Panc1 (cell line): ENCODE measurements at places on chromosomes 11 and 22.

- H3K4me3 ChIP-seq: no peak overlapping the region
- peaks cover 9% of the 10 kb centered on the region for H3K4me1 ChIP-seq
- H3K27ac ChIP-seq: no peak overlapping the region
- no peaks in the 10 kb centered on the region for H3K27me3 ChIP-seq
- DNase-seq: no peak
- no peaks in the 10 kb centered on the region for H3K36me3 ChIP-seq
These were observed 13.4 kb upstream of the IL17REL start for GRCh38 chr22:50025993-50026392.

GRCh38 chr22:48138855-48139254 lies 1376.4 kb downstream of the TBC1D22A start:
- H3K36me3 ChIP-seq: no peaks in the 10 kb centered on the region
- H3K27ac ChIP-seq: no peak overlapping the region
- H3K4me1 ChIP-seq: no peaks in the 10 kb centered on the region
- DNase-seq: no peak
- H3K27me3 ChIP-seq: no peaks in the 10 kb centered on the region; the same call in 1 of the 2 replicates

GRCh38 chr11:112563808-112564207 lies 303.1 kb upstream of the PLET1 start:
- no peak overlapping the region for H3K27ac ChIP-seq
- H3K36me3 ChIP-seq: no peaks in the 10 kb centered on the region
- DNase-seq: no peak
- peaks cover 9% of the 10 kb centered on the region for H3K27me3 ChIP-seq

GRCh38 chr11:72343006-72343756 lies 91.2 kb downstream of the CLPB start:
- H3K36me3 ChIP-seq: no peaks in the 10 kb centered on the region
- no peak overlapping the region for H3K27ac ChIP-seq
- DNase-seq: no peak
- no peaks in the 10 kb centered on the region for H3K27me3 ChIP-seq
- H3K4me1 ChIP-seq: no peaks in the 10 kb centered on the region
- no peak overlapping the region for H3K4me3 ChIP-seq

GRCh38 chr11:120011836-120012235 lies 126.1 kb downstream of the TRIM29 start:
- no peaks in the 10 kb centered on the region for H3K4me1 ChIP-seq
- no peak overlapping the region for H3K27ac ChIP-seq
- H3K27me3 ChIP-seq: peaks cover 51% of the 10 kb centered on the region
- no peak overlapping the region for H3K4me3 ChIP-seq
- no peaks in the 10 kb centered on the region; the same call in 1 of the 2 replicates for H3K36me3 ChIP-seq
- no peak for DNase-seq

- H3K27ac ChIP-seq: no peak overlapping the region
- H3K36me3 ChIP-seq: no peaks in the 10 kb centered on the region
These were observed 77.9 kb downstream of the CWC15 start for GRCh38 chr11:94895451-94895850.

DNA sequence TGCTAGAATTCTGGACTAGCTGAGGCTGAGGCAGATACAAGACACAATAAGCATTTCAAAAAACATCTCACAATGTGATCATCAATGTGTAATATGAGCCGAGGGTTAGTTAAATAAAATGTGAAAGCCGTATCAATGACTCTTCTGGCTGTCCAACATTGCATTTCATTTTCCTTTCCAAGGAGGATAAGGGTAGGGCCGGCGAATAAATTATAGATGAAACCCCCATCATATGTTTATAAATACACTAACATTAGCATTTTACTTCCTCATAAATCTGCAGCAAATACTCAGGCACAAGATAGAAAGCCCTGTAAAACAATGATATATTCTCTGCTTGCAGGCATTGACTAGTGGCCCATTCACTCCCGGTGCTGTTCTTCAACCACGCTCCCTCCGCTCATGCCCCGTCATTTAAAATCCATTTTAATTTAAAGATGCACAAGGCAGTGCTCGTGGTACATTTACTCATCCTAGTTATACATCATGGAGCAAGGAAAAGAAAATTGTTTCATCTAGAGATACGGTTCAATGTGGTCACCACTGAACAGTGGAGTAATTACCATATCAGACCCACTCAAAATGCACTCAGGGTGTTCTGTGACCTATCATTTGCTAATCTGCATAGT lies 59.9 kb upstream of the RCN1 start:
- H3K27me3 ChIP-seq: peaks cover 28% of the 10 kb centered on the region
- no peak for DNase-seq
- no peak overlapping the region for H3K4me3 ChIP-seq
- H3K27ac ChIP-seq: no peak overlapping the region

DNA sequence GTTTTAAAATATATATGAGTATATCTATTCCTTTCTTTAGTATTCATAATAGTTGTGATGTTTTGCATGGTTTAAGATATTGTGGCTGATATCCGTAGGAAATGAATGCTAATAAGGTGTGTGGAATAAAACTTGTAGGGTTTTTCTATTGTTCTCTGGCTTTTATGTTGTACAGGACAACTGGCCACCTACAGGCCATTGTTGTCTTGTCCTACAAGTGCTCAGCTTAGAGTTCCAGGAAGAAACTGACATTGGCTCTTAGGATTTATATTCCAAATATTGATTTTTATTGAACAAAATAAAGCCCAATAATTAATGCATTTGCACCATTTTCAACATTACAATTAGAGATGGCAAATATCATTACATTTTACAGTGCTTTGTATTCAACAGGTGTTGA lies 512.8 kb upstream of the TENM4 start:
- no peak for DNase-seq
- H3K27ac ChIP-seq: no peak overlapping the region
- no peaks in the 10 kb centered on the region for H3K36me3 ChIP-seq
- no peak overlapping the region for H3K4me3 ChIP-seq

GRCh38 chr22:37818409-37819104 lies 4.6 kb upstream of the GALR3 start:
- no peaks in the 10 kb centered on the region for H3K4me1 ChIP-seq
- no peaks in the 10 kb centered on the region for H3K27me3 ChIP-seq
- H3K36me3 ChIP-seq: no peaks in the 10 kb centered on the region
- DNase-seq: no peak
- no peak overlapping the region for H3K4me3 ChIP-seq
- H3K27ac ChIP-seq: no peak overlapping the region

- H3K4me1 ChIP-seq: peaks cover 10% of the 10 kb centered on the region; the same call in 1 of the 2 replicates
- no peaks in the 10 kb centered on the region for H3K36me3 ChIP-seq
- H3K27ac ChIP-seq: peak overlapping the region; percentile 6; the same call in 1 of the 2 replicates
- no peak for DNase-seq
- no peaks in the 10 kb centered on the region for H3K27me3 ChIP-seq
- H3K4me3 ChIP-seq: no peak overlapping the region
These were observed 152.9 kb downstream of the SNX19 start for GRCh38 chr11:130763087-130763980.

DNA sequence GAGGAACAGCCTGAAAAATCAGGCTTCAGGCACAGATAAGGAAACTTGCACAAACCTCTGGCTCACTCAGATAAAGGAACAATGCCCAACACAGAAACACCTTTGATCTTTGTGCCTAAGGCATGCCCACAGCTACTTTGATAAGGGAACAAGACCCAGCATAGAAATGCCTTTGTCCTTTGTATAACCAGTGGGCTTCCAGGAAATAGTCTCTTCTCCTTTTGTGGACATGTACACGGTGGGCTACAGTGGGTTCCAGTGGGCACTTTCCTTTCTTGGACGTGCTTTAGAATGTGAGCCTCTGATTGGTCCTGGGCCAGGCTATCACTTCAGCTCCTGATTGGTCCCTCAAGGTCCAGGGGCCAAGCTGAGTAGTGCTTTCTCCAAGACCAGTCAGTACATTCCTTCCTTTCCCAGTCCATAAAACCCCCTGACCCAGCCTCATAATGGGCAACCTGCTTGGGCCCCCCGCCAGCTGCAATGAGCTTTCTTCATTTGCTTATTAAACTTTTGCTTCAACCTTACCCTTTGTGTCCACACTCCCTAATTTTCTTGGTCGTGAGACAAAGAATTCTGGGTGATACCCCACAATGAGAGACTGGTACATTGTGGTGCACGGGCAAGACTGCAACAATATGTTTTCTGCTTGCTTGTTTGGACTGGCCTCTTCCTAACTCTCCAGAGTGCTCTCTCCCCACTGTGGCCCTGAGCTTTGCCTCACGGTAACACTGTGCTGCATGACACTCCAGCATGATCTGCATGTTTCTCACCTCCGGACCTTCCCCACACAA lies 1.7 kb upstream of the CABIN1 start:
- no peak overlapping the region for H3K27ac ChIP-seq
- H3K36me3 ChIP-seq: no peaks in the 10 kb centered on the region
- no peaks in the 10 kb centered on the region for H3K27me3 ChIP-seq
- DNase-seq: no peak
- H3K4me1 ChIP-seq: no peaks in the 10 kb centered on the region

GRCh38 chr11:124123622-124124021 lies 8.4 kb downstream of the VWA5A start:
- no peaks in the 10 kb centered on the region for H3K4me1 ChIP-seq
- H3K27ac ChIP-seq: no peak overlapping the region
- H3K4me3 ChIP-seq: no peak overlapping the region
- H3K36me3 ChIP-seq: no peaks in the 10 kb centered on the region
- DNase-seq: no peak

DNA sequence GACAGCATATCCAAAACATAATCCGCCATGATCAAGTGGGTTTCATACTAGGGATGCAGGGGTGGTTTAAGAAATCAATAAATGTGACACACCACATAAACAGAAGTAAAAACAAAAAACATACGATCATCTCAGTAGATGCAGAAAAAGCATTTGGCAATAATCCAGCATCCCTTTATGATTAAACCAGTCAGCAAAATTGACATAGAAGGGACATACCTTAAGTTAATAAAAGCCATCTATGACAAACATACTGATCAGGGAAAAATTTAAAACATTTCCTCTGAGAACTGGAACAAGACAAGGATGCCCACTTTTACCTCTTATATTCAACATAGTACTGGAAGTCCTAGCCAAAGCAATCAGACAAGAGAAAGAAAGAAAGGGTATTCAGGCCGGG lies 49.6 kb downstream of the GAS2 start:
- no peak for DNase-seq
- no peaks in the 10 kb centered on the region for H3K27me3 ChIP-seq
- H3K36me3 ChIP-seq: no peaks in the 10 kb centered on the region
- H3K27ac ChIP-seq: no peak overlapping the region

DNA sequence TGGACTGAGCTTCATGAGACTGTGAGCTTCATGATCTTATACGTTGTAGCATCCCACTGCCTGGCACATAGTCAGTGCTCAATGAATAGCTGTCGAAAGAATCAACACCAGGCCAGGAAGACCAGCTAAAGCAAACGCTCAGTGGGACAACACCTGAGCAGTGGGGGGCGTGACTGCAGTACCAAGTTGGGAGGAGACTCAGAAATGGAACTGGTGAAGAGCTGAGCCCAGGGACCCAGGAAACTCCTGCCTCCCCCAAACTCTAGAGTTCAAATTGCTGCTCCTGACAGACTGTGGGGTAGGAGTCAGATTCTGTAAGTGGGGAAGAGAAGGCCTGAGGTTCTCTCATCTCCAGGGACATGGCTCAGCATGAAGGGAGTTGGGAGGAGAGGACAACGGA lies 59.3 kb downstream of the MORC2 start:
- H3K27ac ChIP-seq: no peak overlapping the region
- H3K4me3 ChIP-seq: no peak overlapping the region
- no peaks in the 10 kb centered on the region for H3K4me1 ChIP-seq
- no peaks in the 10 kb centered on the region for H3K36me3 ChIP-seq
- no peak for DNase-seq

DNA sequence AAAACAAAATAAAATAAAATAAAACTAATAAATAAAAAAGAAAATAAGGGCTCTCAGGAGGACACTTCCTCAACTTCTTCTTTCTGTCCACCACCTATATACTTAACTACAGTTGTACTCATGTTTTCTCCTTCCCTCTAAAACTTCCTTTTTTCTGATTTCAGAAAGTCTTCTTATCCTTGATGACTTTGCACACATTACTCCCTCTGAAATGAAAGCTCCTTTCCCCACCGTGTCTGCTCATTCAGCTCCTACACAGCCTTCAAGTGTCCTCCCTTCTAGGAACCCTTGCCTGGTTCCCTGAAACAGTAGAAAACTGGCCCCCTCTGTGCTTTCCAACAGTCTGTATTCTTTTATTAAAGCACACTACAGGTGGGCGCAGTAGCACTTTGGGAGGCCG lies 18.3 kb upstream of the DDX17 start:
- H3K4me3 ChIP-seq: no peak overlapping the region
- no peaks in the 10 kb centered on the region for H3K36me3 ChIP-seq
- DNase-seq: no peak
- no peak overlapping the region for H3K27ac ChIP-seq
- no peaks in the 10 kb centered on the region for H3K4me1 ChIP-seq

DNA sequence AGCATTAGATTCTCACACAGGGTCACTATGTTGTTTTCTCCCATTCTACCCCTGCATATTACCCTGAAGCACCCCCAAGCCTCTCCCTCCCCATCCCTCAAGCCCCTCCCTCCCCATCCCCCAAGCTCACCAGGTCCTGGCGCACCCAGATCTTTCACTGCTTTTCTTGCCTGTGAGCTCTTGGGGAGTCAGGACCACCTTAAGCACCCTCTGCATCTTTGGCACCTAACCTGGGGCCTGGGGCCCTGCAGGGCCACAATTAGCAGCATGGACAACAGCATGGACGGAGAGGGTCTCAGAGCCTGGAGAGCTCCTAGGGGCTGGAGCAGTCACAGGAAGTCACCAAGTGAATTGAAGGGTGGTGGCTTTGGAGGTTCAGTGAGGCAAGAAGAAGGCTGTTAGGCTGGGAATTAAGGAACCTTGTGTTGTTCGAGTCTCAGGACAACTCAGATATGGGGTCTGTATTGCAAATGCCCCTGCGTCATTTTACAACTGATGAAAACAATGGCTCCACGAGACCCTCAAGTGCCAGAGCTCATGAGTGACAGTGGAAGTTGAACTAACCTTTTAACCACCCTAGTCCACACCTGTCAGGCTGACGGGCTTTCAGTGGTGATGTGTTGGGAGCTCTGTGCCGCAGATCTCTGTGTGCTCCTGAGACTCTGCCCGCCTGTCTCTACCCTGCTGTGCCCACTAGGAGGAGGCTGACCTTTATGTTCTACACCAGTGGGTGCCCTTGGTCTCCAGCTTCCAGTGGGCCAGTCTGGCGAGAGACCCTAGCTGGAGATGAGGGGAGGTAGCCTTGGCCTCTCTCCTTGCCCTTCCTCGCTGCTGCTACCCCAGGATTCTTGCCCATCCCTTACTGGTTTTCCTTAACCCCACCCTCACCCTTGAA lies 111.3 kb upstream of the OR4B1 start:
- H3K27ac ChIP-seq: no peak overlapping the region
- peaks cover 32% of the 10 kb centered on the region for H3K4me1 ChIP-seq
- H3K4me3 ChIP-seq: no peak overlapping the region
- no peaks in the 10 kb centered on the region for H3K36me3 ChIP-seq
- no peak for DNase-seq
- H3K27me3 ChIP-seq: no peaks in the 10 kb centered on the region

GRCh38 chr11:34525098-34525497 lies 11.5 kb upstream of the ELF5 start:
- no peaks in the 10 kb centered on the region for H3K4me1 ChIP-seq
- H3K27me3 ChIP-seq: no peaks in the 10 kb centered on the region
- H3K4me3 ChIP-seq: no peak overlapping the region
- H3K36me3 ChIP-seq: no peaks in the 10 kb centered on the region
- DNase-seq: no peak
